DMS79 (cell line): ENCODE measurements at places on chromosomes 2 and 18.

- DNase-seq, result no peak
Measured at GRCh38 chr2:162071001-162071400, 3.0 kb downstream of the DPP4 start.

- DNase-seq, result no peak
Measured at GRCh38 chr2:56239437-56239836, 55.6 kb downstream of the CCDC85A start.

- no peak for DNase-seq
Measured at GRCh38 chr2:38948995-38949394, 59.3 kb downstream of the ARHGEF33 start.

DNA sequence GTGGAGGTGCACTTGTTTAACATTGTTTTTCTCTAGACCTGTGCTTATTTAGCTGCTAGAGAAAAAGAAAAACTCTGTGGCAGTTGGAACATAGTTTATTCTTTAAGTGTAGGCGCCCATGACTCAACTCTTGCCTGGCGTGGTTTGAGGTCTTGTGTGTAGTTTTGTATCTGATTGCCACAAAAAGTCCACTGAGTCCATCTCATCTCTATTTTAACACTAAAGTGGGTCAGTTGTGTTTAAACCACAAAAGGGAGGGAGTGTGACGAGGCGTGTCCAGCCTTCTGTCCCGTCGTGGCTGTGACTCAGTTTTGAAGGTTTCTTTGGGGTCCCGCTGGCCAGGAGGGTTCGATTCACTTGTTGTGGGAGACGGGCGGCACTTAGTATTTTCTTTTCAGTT, 15.3 kb upstream of the UGT1A9 start:
- DNase-seq, result no peak

DNA sequence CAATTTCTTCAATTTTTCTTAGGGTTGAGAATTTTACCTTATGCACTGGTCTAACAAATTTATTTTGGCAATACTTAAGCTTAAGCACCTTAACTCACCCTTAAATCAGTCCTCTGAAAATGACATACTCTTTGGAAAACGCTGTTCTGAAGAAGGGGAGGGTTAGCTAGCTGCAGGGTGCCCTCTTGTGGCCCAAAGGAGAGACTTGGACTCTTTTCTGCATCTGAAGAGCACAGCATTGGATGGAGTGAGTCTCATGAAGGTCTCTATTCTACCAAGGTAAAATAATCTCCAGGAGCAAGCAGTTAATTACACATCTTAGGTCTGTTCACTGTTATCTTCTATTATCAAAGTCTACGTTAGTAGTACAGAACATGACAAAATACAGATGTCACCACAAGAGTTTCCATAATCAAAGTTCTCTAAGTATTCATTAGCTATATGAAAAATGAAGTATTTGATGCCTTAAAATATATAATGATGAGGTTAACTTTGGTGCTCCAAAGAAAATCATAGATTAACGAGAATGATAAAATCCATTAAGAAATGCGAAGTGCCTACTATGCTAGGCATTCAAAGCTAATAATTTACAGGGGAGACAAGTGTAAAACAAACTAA, 24.4 kb downstream of the PUM2 start:
- DNase-seq, result no peak
